ENCODE measurements at places on chromosomes 12 and 14.

DNA sequence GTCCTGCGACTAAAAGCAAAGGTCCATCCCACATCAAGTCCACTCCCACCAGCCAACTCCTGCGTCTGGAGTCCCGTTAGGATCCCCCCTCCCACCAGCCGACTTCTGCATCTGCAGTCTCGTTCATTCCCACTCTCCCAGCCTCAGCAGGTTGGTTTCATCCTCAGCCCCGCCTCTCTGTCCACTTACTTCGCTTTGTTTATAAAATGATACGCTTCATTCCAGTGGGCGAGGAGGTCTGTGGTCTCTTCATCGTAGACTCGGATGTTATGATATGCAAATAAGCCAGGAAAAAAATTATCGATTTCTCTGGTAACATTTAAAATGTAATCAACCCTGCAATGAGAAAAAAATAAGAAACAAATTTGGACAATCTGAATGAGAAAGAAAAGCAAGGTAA lies 56.8 kb downstream of the SSH1 start:
- DNase-seq, result no peak

DNA sequence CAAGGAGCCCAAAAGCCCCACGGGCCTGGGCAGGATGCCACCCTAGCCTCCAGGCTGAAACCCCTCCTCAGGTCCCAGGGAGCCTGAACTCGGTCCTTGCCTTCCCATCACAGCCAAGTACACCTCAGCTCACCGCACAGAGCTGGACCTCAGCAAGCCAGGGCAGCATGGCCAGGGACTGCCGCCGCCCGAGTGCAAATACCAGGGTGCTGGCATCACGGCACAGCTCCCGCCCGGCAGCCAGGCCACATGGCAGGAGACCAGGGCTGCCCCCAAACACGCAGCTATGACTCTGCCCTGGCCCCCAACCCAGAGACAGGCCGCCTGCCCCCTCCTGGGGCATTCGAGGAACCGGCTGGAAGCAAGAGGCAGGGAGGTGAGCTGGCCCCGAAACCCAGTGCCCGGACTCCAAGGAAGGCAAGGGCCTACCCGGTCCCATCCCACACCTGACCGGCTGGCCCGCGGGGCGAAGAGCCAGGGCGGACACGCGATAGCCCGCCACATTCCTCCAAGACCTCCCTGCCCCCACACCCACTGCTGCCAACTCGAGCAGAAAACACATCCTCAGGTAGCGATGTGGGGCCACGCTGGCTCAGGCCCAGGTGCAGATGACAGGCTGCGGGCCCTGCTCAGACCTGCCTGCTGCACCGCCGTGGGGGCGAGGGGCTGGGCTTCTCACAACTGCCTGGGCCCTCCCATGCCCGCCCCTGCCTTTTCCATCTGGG lies 2.7 kb downstream of the JAG2 start:
- DNase-seq, result no peak

DNA sequence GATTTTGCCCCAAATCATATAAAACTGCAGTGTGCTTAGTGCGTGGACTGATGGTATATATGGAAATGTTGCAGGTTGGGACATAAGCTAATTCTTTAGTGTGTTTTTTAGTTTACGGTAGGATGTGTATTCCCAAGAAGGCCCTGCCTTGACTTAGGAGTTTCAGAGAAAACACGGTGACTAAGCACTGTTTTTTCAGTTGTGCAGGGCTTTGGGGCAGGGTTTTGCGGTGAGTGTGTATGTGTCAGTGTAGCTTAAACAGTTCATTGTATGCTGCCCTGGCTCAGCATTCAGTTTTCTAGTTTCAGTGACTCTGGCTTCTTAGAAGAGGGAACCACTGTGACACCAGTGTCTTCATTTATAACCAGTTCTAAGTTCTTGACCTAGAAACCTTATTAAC lies 101.2 kb downstream of the AKAP6 start:
- peak; percentile 61 for DNase-seq

DNA sequence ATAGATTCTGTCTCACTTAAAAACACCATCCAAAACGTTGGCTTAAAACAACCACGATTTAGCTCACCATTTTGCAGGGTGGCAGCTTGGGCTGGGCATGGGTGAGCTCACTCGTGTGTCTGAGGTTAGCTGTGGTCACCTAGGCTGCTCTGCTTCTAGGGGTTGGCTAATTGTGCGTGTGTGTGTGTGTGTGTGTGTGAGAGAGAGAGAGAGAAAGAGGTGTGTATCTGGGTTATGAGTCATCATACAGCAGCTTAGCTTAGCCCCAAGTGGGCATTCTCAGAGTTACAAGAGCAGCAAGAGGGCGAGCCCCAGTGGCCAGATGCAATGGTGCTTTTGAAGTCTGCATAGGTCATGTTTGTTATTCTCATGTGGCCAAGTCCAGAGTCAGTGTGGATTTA lies 6.0 kb downstream of the FBXW8 start:
- peak; percentile 76 for DNase-seq

DNA sequence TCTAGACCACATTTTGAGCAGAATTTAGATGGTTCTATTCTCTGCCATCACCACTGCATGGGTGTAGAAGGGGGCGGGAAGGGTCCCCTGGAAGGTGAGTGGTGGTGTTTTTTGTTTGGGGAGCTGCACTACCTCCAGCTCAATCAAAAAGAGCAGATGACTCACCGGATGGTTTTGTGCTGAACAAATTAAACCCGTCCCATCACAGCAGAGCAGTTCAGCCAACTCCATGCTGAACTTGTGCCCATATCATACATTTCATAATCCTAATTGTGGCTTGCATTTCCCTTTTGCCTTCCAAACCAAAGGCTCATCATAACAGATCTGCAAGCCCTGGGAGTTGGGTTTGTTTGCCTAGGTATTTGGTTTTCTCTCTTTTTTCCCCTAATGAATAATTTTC lies 53.0 kb upstream of the RPH3A start:
- no peak for DNase-seq

- DNase-seq, result no peak
Measured at GRCh38 chr12:68290126-68290525, 36.7 kb upstream of the IL22 start.

- DNase-seq, result peak; percentile 22
Measured at GRCh38 chr14:104563742-104564615, 15.6 kb upstream of the C14orf180 start.

DNA sequence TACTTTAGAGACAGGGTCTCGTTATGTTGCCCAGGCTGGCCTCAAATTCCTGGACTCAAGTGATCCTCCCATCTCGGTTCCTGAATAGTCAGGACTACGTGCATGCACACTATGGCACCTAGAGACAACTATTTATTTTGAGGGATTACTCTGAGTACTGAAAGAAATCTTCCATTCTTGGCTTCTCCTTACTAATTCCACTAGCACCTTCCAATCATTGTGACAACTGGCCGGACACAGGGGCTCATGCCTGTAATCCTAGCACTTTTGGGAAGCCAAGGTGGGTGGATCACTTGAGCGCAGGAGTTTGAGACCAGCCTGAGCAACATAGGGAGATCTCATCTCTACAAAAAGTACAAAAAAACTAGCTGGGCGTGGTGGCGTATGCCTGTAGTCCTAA lies 42.1 kb upstream of the MTERF2 start:
- DNase-seq, result no peak

DNA sequence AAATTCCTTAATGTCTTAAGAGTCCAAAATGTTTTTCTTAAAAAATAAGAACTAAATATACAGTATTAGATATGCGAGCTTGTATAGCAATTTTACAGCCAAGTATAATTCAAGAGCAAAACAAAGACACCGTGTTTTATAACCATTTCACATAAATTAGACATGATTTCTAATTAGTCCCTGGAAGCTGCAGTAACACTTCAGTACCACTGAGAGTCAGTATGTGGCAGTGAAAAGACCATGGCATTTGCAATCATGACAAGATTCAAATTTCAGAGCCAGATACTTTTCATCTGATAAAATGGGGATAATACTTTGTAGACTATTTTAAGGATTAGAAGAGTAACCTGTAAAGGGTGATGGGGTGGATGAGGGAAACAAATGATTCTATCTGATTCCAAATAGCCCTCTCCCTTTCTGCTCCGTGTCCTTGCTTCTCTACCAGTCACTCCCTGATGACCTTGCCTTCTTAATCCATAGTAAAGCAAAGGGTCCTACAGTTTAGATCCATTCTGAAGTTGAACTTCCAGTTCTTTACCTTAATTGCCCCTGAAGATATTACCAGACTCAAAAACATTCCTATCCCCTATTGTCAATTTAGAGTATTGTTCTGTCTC lies 145.4 kb upstream of the ABCD2 start:
- no peak for DNase-seq

GRCh38 chr14:59424341-59425071 lies 40.7 kb downstream of the GPR135 start:
- no peak for DNase-seq

DNA sequence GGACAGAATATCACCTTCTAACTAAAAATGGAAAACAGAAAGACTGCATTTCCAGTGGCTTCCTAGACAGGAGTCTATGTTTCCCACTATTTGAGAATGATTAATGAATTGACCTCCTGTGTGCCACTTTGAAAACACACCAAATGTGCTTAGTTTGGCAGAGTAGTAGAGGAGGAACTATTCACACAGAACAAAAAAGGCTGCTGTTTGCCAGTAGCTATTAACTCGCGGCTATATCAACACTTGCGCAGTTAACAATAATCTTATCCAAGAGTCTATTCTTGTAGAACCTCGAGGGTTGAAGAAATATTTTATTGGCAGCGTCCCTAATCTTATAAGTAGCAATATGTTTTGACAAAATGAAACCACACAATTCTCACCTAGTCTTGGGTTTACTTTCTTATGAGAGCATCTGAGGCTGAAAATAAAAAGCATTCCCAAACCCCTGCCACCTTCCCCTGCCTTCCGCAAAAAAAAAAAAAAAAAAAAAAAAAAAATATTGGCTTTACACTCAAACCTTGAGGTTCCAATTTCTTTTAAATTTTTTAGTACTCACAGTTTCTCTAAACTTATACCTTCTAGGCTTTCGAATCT lies 127.3 kb upstream of the FLRT2 start:
- no peak for DNase-seq

DNA sequence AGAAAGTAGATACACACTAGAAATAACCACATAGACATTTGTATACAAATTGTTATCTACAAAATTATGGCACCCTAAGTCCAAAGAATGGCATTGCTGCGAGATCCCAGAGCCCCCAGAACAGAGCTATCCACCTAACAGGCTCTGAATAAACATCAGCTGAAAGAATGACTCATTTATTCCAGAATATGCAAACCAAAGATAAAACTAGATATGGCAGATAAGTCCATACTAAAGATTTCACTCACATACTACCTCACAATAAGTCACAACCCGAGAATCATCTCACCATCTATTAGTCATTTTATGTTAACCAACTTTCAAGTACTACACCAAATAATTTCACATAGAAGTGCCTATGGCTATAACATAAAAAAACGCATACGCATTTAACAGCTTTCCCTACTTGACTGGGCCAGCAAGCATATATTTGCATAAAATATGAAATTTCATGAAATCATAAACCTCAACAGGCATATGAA lies 5.6 kb downstream of the CNIH1 start:
- peak; percentile 46 for DNase-seq

DNA sequence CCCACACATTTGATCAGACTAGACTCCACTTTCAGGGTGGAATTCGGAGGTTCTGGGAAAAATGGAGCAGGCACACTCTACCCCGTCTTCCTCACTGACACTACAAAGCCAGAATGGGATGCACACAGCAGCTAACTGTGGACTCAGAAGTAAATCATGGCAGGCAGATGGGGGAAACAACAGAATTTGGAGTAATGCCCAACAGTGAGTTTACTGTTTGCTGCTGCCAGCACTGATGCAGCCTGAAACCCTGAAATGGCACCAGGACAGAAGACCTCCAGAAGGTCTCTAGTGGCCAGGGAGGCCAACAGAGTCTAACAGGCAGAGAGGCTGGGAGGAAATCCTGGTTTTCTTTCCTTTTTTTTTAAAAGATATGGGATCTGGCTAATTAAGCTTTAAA lies 24.6 kb downstream of the KCTD10 start:
- no peak for DNase-seq

GRCh38 chr12:13534645-13535398 lies 338.3 kb downstream of the EMP1 start:
- peak; percentile 37 for DNase-seq
